Suppressor macrophage (primary cell): ENCODE measurements at places on chromosomes 6 and 20.

DNA sequence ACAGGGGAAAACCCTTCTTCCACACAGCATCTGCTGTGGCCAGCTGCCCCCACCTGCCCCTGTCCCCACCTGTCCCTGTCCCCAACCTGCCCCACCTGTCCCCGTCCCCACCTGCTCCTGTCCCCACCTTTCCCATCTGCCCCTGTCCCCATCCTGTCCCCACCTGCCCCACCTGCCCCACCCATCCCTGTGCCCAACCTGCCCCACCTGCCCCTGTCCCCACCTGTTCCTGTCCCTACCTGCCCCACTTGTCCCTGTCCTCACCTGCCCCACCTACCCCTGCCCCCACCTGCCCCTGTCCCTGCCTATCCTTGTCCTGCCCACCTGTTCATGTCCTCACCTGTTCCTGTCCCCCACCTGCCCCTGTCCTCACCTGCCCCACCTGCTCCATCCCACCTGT lies 6.4 kb upstream of the MYT1 start:
- no peak for DNase-seq

DNA sequence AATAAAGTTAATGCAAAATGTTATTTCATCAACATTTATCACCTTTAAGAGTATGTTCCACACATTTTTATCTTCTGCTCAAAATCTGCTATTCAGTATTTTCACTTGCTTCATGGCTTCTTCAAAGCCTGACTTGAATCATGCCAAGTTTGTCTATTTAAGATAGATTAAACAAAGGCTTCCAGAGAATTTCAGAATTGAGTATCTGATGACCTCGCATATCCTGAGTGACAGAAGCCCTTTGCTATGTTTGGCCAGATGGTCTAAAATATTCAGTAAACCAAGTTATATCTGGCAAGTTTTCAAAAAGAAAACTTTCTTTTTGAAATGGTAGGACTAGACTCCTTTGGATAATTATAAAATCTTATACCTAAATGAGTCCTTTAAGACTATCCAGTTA lies 348.9 kb upstream of the KCNQ5 start:
- no peak for DNase-seq

DNA sequence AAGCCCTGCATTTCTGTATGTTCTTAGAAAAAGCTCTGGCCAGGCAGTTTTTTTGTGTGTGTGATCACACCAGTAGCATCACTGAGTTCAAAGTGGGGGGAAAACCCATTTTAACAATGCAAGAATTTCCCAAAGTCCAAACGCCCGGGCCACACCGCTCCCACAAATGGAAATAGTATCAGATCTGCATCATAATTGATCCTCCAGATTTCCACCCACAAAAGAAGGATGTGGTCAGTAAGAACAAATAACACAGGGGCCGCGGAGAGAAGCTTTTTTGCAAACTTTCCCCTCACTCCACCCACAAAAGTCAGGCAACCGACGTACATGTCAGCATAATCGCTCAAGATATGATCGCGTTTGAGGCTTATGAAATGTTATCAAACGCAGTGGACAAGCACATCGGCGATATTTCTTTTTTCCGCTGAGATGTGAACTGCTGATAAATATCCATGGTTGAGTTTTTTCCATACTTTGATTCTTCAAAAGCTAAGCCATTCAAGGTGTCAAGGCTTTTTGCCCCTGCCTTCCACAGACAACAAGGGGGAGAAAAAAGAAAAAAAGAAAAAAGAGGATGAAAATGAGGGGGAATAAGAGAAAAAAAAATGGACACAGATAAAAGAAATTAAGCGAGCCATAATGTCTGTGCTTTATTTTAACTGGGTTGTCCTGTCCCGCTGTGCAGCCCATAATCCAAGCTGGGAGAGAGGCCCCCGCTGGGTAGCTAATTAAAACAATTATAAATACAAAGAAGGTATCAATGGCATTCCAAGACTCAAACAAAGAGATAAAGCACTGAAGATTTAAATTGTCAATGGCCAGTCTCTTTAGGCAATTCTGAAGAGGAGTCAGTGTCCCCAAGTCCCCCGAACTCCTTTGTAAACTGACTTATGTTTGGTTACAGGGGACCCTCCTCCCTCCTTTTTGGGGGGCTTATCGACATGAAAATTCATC lies 143.5 kb downstream of the ZFP64 start:
- peak; percentile 32 for DNase-seq

GRCh38 chr20:9203081-9203447 lies 134.2 kb downstream of the PLCB4 start:
- DNase-seq = no peak

DNA sequence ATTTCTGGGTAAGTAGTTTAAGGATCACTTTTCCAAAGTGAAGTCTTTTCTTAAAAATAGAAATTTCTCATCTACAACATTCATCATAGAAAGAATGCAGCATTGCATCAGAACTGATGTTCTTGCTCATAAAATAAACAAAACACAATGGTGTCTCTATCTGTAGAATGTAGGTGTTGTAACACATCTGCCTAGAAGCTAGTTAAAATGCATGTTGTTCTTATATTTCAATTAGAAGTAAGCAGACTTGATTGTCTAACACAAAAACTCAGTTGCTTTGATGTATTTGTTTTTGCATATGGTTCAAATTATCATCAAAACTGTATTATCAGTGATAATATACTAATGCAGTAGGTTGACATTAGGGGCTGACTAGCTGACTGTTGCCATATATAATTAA lies 654.7 kb upstream of the FLRT3 start:
- DNase-seq = no peak

GRCh38 chr6:133136177-133136880 lies 104.8 kb upstream of the EYA4 start:
- DNase-seq = no peak

GRCh38 chr20:22728146-22728745 lies 143.9 kb upstream of the FOXA2 start:
- DNase-seq = no peak

DNA sequence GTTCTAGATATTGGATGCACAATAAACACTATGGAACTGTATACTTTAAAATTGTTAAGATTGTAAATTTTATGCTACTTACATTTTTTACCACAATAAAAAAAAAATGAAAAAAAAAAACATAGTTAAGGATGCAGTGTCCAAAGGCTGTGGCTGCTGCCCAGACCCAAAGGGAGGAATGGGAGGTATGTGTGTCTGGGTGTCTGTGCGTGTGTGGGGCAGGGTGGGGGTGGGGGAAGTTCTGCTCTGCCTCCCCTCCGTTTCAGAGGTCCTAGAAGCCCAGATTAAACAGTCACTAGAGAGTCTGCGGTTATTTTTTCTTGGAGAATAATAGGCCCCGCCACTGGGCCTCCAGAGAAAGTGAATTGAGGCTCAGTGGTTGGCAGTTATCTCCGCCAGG lies 136.4 kb upstream of the ARMC2 start:
- no peak for DNase-seq

- DNase-seq = no peak
These were observed 21.2 kb downstream of the CLVS2 start for GRCh38 chr6:123017104-123017682.

GRCh38 chr20:23362392-23363256 lies 642 bp downstream of the GZF1 start:
- peak; percentile 74 for DNase-seq
